ENCODE measurements at places on chromosomes 2 and 18.

DNA sequence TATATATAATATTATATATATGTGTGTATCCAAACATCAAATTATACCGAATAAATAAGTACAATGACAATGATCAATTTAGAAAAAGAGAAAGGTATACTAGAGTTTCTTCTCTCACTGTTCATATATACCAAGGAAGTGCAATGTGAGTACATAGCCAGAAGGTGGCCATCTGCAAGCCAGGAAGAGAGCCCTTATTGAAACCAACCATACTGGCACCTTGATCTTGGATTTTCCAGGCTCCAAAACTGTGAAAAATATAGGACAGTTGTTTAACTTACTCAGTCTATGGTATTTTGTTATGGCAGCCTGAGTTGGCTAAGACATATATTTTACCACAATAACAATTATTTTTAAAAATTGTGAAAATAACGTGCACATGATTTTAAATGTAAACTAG lies 1490.2 kb upstream of the SLC39A10 start:
- no peaks in the 10 kb centered on the region for H3K27me3 ChIP-seq
- no peaks in the 10 kb centered on the region for H3K36me3 ChIP-seq
- no peaks in the 10 kb centered on the region for H3K4me1 ChIP-seq
- no peak overlapping the region for H3K4me3 ChIP-seq
- no peak overlapping the region for H3K27ac ChIP-seq

DNA sequence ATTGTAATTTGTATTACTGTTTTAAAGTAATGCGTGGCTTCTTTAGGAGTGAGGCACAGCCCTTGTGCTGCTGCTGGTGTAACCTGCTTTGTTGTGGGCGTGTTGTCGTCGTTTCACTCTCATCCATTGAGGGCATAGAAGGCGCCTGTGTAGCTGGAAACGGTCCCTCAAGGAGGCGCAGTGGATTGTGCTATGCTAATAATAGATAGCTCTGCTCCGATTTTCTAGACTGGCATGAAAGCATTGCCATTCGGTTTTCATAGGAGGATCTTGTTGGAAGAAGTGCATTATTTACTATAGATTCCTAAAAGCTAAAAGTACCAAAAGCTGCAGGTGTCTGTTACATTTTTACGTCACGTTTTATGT lies 17.9 kb downstream of the RAB12 start:
- peaks cover 32% of the 10 kb centered on the region for H3K4me1 ChIP-seq
- H3K36me3 ChIP-seq, result peaks cover 7% of the 10 kb centered on the region
- H3K27ac ChIP-seq, result no peak overlapping the region
- no peak for DNase-seq

DNA sequence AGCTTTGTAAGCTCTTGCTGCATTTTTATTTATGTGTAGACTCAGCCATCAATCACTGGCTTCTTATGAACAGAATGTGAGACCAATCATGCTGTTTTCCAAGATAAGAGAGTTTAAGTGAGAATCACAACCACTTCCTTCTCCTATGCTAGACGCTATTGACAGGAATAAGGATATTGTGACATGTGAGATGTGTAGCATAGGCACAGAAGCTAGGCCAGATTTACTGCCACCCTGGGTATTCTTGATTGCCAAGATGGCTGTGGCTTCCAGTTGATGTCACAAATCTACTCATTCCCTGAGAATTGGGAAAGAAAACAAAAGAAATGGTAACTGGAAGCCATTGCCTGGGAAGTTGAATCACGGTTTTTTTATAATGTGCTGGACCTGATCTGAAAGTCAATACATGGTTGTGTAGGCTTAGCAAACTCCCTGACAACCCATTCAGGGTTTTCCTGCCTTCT lies 49.9 kb downstream of the RAB27B start:
- no peaks in the 10 kb centered on the region for H3K4me1 ChIP-seq
- DNase-seq, result no peak
- peaks cover 9% of the 10 kb centered on the region for H3K27me3 ChIP-seq
- H3K27ac ChIP-seq, result no peak overlapping the region
- H3K4me3 ChIP-seq, result no peak overlapping the region

GRCh38 chr18:54232485-54233227 lies 8.2 kb upstream of the MBD2 start:
- no peaks in the 10 kb centered on the region for H3K36me3 ChIP-seq
- peaks cover 4% of the 10 kb centered on the region for H3K4me1 ChIP-seq
- H3K27me3 ChIP-seq, result no peaks in the 10 kb centered on the region
- no peak for DNase-seq
- H3K27ac ChIP-seq, result no peak overlapping the region

DNA sequence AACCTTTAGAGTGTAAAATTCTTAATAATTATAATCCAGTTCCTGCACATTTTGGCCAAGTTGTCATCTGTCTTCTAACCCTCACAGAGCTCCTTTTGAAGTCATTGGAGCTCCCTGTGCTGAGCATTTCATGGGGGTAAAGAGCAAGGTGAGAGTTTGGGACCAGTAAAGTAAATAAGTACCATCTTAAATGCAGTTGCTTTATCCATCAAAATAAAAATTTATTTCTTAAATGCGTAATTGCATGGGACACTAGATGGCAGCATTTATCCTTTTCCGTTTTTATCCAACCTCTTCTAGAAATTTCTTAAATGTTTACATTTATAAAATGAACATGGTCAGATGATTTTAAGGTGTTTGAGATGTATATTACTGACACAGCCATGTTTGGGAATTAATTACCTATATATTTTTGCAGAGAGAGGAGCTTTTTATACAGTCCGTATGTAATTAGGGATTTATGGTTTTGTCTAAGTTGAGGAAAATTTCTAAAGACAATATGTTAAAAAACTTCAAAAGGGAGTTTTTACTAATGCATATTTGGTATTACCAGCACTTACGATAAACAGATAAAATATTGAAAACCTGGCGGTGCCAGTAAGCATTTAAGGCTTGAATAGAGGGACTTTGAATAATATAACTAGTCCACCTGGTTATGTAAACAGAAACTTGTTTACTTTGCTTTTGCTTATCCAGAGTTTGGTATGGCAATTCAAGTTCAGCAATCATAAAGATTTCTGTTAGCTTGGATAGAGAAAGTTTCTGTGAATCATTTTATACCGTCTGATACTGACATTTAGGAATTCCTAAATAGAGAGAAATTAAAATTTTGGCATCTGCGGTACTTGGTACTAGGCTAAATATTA lies 54.5 kb downstream of the ACSL3 start:
- H3K27ac ChIP-seq, result no peak overlapping the region
- no peaks in the 10 kb centered on the region for H3K27me3 ChIP-seq
- peaks cover 30% of the 10 kb centered on the region for H3K4me1 ChIP-seq
- H3K36me3 ChIP-seq, result peaks cover 7% of the 10 kb centered on the region

DNA sequence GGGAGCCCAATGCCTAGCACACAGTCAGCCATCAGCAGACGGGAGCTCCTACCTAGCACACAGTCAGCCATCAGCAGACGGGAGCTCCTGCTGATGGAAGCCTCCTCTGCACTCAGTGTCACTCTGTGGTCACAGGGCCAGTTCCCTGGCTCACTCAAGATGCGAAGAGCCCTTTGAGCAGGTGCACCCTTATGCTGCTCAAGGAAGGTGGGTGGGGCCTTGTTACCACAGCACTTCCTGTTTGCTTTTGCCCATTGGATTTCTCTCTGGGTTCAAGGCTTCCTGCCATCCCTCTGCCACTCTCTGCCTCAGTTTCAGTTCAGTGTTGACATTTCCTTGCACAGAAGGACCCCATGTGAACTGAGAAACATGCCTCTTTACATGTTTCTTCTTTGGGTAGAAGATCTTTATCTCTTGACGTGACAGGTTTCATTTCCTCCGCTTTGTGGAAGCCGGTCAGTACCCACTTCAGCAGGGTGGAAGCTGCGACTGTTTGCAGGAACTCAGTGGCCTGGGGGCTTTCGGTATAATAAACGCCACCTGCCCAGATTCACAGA lies 11.6 kb downstream of the TRIB2 start:
- peak; percentile 79 for DNase-seq
- H3K36me3 ChIP-seq, result peaks cover 29% of the 10 kb centered on the region
- peak overlapping the region; percentile 85 for H3K4me3 ChIP-seq
- H3K27me3 ChIP-seq, result no peaks in the 10 kb centered on the region

DNA sequence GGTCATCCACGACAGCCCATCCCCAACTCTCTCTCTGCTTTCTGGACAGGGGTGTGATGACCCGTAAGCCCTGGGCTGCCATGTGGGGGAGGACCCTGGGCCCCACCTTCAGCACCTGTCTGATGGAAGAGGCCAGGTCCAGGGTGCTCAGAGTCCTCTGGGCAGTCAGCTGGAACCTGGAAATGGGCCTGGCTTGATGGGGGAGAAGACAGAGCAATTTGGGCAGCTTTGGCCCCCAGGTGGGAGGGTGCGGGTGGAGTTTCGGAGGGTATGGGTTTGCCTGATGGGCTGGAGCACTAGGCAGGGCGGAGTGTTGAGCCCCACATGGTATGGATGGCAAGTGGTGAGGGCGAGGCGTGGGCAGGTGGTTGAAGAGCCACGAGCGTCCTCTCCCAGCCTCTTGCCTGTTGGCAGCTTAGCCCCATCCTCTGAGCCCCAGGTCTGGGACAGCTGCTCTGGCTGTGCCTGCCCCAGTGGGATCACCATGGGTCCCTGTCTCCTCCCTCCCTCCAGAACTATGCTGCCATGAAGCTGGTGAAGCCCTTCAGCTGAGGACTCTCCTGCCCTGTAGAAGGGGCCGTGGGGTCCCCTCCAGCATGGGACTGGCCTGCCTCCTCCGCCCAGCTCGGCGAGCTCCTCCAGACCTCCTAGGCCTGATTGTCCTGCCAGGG lies 232.7 kb downstream of the DYSF start:
- H3K36me3 ChIP-seq, result no peaks in the 10 kb centered on the region
- no peak for DNase-seq
- H3K4me3 ChIP-seq, result no peak overlapping the region
- peaks cover 10% of the 10 kb centered on the region for H3K27me3 ChIP-seq
- no peaks in the 10 kb centered on the region for H3K4me1 ChIP-seq
- no peak overlapping the region for H3K27ac ChIP-seq

DNA sequence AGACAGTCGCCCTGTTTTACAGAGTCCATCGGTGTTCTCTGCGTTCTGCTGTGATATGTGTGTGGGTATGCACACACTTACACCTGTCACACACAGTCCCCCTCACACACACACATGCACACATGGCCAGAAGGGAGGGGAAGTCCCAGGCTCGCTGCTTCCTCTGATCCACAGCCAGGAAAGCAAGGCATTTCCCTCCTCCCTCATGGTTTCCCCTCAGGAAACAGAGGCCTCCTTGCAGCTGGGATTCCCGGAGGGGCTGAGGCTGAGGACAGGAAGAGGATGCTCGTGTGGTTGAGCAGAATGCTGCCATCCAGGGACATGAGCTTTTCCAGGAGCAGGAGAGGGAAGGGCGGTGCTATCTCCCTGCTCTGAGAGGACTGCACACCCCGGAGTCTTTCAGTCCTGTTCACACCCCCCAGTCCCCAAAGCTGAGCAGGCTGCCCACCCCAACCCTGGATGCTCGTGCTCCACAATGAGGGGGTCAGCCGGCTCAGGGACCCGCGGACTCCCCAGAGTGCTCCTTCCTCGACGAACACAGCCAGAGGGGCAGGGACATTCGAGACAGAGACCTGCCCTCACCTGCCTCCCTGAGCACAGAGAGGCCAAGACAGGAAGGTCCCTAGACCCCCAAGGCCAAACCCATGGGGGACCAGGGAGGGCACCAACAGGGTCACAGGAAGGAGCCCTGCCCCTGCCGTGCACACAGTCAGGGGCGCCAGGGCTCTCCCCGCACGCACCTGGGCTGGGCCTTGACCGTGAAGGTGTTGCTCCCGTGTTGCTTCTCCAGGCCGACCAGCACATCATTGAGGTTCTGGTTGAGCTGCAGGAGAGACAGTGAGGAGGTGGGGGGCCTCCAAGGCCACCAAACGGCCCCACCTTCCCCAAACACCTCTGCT lies 45.3 kb downstream of the BIN1 start:
- H3K36me3 ChIP-seq, result peaks cover 4% of the 10 kb centered on the region
- no peak for DNase-seq
- H3K4me3 ChIP-seq, result no peak overlapping the region
- H3K27me3 ChIP-seq, result no peaks in the 10 kb centered on the region
- H3K27ac ChIP-seq, result no peak overlapping the region

DNA sequence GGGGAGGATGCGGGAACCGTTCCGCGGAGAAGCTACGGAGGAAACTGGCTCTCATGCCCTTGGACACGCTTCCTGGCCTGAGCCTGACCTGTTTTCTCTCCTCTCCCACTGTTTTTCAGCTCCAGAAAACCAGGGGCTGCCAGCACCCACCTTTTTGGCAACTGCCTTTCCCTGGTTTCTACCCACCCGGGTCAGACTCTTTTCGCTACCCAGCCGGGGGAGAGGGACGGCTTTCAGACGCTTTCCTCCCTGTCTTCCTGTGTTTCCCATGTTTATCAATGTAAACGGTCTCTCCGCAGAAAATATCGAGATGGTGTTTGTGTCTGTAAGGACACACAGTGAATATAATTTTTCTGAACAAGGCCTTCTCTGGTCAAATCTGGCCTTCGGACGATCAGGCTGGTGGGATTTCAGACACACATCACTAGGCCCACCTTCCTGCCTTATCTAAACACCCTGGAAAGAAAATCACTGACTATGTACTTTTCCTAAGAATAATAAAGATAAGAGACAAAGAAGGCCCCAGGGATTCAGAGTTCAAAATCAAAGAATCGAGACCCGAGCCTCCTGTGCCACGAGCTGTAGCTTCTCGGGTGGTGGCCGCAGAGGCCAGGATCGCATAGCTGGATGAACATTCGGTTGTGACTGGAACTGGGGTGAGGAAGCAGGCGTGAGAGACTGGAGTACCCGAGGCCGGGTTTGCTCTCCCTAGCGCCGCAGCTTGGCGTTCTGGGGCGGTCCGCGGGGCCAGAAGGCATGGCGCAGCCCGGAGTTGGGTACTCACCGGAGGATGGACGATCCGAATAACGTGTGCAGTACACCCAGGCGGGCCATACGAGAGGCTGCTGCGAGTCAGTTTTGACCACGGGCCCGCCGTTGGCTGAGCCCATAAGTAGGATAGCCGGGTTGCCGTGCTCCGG lies 1.7 kb downstream of the EN1 start:
- H3K36me3 ChIP-seq, result no peaks in the 10 kb centered on the region
- H3K4me3 ChIP-seq, result peak overlapping the region; percentile 23
- peaks cover 71% of the 10 kb centered on the region for H3K27me3 ChIP-seq
- H3K4me1 ChIP-seq, result peaks cover 6% of the 10 kb centered on the region

- H3K36me3 ChIP-seq, result no peaks in the 10 kb centered on the region
- H3K4me3 ChIP-seq, result peak overlapping the region; percentile 57
- peaks cover 24% of the 10 kb centered on the region for H3K4me1 ChIP-seq
- no peaks in the 10 kb centered on the region for H3K27me3 ChIP-seq
Observed at GRCh38 chr2:42141687-42142546, 27.2 kb upstream of the EML4 start.

- H3K27me3 ChIP-seq, result peaks cover 4% of the 10 kb centered on the region
- no peak for DNase-seq
- peaks cover 14% of the 10 kb centered on the region for H3K36me3 ChIP-seq
- no peak overlapping the region for H3K4me3 ChIP-seq
- H3K27ac ChIP-seq, result no peak overlapping the region
Observed at GRCh38 chr2:11417946-11418585, 47.9 kb downstream of the E2F6 start.

DNA sequence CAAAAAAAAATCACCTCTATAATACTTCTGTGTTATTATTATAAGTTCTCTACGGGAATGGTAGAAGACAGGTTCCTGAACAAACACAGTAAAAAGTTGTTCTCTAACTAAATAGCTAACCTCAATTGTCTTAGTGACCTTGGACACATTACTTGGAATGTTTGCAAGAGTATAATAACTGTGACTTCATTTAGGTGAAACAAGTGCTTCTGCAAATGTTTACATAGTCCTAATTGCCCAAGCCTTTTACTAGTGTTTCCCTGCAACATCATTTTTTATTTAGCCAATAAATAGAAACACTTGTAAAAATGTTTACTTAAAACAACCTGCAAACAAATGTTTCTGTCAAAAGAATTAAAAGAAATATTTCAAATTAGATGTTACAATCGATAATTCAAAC lies 9.9 kb downstream of the PLEKHM3 start:
- H3K4me1 ChIP-seq, result peaks cover 18% of the 10 kb centered on the region
- no peaks in the 10 kb centered on the region for H3K27me3 ChIP-seq
- peaks cover 7% of the 10 kb centered on the region for H3K36me3 ChIP-seq
- no peak for DNase-seq

Measured in naive B cell (primary cell).